LoVo (cell line): ENCODE measurements at places on chromosomes 5 and 9.
A peak's percentile ranks its signal among the peaks of the same experiment; 100 is the strongest.

DNA sequence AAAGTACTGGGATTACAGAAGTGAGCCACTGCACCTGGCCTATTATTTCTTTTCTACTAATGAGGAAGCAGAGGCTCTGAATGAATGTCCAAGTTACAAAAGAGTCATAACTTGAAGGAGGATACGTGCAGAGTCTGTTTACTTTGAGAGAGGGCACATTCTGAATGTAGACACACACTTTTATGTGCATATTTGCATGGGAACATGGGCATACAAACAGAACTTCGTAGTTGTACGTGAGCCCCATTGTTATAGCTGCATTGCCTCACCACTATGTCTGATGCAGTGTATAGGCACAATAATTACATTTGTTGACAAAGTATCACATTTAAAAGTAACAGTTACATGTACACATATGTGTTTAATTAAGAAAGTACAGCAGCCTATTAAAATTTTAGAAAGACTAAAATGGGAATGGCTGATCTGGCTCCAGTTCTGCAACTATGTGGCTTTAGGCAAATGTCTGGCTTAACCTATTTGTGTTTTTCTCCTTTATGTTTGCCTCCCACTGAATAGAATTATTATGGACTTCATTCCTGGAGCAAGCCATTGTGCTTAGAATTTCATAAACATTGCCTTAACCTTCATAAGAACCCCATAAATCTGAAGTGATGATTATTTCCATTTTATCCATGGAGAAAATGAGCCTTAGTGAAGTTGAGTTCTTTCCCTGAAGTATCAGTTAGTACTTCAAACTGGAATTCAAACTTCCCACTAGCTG is 3.0 kb upstream of the DPYSL3 start:
- DNase-seq = no peak

GRCh38 chr9:89940625-89941024 is 335.8 kb downstream of the GADD45G start:
- DNase-seq = no peak

DNA sequence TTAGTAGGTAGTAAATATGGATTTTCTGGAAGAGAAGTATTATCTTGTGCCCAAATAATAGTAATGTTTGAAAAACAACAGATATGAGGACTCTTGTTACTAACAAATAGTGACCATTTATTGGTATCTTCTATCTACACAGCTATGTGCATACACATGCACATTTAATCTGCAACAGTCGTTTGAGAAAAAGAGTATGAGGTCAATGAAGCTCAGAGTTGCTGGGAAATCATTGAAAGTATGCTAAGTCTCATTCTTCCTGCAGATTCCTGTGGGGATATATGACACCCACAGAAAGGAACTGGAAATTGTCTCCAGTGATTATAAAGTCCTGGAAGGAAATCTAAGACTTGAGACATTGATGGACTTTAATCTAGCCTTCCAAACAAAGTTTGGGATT is 40.1 kb upstream of the RNF180 start:
- no peak for DNase-seq

GRCh38 chr5:110346893-110347358 is 379.5 kb downstream of the TMEM232 start:
- no peak for DNase-seq

- DNase-seq = peak; percentile 59
Measured at GRCh38 chr5:154466147-154466546, 11.9 kb downstream of the HAND1 start.

DNA sequence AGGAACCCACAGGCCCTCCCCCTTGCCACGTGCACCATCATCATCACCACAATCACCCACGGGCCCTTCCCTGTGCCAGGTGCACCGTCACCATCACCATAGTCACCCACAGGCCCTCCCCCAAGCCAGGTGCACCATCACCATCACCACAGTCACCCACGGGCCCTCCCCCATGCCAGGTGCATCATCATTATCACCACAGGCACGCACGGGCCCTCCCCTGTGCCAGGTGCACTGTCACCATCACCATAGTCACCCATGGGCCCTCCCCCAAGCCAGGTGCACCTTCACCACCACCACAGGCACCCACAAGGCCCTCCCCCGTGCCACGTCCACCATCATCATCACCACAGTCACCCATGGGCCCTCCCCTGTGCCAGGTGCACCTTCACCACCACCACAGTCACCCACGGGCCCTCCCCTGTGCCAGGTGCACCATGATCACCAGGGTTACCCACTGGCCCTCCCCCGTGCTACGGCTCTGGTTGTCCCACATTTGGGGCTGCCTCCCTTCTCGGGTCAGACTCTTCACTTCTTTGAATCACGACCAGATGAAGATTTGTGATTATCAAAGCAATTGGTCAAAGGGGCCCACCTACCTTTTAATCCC is 69.1 kb upstream of the OLFM1 start:
- no peak for DNase-seq

GRCh38 chr9:68883224-68883623 is 130.7 kb downstream of the PRKACG start:
- no peak for DNase-seq

- no peak for DNase-seq
Measured at GRCh38 chr5:82396396-82396795, 118.2 kb upstream of the RPS23 start.

DNA sequence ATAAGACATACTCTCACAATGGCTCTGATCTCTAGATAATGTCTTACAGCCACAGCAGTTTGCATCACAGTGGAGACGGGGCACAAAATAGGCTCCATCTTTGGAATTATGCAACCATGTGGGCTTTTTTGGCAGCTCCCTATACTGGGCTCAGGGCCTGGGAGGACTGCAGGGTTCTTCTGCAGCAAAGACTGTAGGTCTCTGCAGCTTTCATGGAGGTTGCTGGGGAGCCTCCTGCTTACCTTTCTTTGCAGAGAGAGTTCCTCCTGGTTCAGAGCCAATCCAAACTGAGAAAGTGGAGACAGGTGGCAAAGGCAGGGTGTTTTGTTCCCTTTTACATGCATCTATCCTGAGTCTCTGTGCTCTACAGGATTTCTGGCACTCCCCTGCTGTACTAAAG is 558.0 kb downstream of the TLR4 start:
- DNase-seq = no peak

DNA sequence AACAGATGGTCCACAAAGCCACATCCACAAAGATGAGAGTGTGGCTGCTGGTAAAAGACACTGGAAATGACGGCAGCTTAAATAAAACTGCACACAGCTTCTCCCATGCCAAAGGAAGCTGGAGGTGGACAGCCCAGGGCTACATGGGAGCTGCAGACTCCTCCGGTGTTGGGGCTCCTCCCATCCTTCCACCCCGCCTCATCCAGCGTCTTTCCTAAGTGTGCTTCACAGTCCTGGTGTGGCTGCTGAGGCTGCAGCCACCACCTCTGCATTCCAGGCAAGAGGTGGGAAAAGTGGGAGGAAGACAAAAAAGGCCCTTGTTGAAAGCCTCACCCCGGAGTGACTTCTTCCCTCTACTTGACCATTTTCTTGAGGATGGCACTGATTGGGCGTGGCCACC is 37.0 kb upstream of the IRX4 start:
- DNase-seq = no peak

DNA sequence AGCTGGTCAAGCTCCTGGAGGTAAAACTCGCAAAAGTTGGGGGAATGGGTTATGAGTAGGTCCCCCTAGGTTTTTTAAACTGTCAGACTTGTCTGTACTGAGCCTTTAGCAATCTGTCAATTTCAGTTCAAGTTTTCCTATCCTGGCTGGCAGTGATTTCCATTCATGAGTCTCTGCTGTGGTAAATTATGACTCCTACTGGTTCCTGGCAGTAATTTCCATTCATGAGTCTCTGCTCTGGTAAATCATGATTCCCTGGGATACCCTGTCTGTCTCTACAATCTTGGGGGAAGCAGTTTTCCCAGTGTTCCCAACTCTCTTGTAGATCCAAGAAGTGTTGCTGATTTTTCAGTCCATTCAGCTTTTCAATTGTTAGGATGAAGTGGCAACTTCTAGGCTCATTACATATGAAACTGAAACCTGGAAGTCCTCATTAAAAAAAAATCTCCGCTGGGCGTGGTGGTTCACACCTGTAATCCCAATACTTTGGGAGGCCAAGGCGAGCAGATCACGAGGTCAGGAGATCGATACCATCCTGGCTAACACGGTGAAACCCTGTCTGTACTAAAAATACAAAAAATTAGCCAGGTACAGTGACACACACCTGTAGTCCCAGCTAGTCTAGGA is 91.3 kb upstream of the GPBP1 start:
- DNase-seq = peak; percentile 65

- no peak for DNase-seq
Measured at GRCh38 chr5:111453747-111454146, 58.6 kb downstream of the STARD4 start.

- no peak for DNase-seq
Measured at GRCh38 chr5:68529581-68529980, 314.0 kb downstream of the PIK3R1 start.

DNA sequence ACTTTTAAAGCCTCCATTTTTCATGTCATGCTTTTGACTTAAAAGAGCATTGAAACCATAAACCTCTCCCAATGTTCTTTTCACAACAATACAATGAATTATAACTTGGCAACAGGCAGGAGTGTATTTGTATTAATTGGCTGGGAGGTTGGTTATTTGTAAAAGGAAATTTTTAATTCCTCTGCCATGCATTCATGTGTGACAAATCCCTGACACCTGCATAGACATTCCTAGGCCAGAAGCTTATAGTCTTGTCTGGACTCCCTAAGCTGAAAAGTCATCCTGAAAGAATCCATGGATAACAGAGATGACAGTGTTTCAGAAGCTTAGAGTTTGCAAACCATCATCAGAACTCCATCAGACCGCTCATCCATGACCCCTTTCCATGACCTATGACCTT is 76.3 kb upstream of the PTGER4 start:
- no peak for DNase-seq

DNA sequence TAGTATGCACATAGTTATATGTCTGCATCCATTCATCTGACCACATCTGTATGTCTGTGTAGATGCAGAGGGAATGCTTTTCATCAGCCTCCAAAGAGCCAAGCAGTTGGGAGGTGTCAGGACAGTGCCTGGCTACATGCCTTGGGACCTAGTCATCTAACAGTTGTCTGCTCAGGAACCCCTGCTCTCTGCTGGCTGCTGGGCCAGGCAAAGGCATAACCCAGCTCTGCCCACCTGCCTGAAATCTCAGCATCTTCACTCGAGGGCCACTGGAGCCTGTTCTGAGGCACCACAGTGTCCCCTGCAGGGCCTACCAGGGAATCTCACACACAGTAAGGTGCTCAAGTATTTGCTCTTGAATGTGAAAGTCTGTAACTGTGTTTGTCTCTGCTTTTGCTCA is 3.7 kb downstream of the C9orf50 start:
- no peak for DNase-seq

- no peak for DNase-seq
Measured at GRCh38 chr5:2569176-2569575, 182.3 kb downstream of the IRX2 start.

GRCh38 chr5:42950456-42951292 is 89.4 kb downstream of the ANXA2R start:
- peak; percentile 97 for DNase-seq

DNA sequence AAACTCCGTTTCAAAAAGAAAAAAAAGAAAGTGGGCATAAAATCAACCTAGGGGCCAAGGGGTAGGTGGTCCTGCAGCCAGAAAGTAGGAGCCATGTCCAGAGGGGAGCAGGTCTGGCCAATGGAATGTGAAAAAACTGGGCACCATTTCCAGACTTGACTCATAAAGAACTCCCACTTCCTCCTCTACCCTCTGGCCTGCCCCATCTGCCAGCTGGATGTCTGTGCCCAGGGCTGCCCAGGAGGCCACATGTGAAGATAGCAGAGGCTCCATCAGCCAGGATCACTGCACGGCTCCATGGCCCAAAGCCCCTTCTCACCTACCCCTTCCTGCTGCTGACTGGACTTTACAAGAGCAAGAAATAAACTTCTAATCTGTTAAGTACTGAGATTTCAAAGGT is 42.1 kb upstream of the EEIG1 start:
- DNase-seq = no peak

- no peak for DNase-seq
Measured at GRCh38 chr5:95332158-95332557, 47.3 kb upstream of the MCTP1 start.

DNA sequence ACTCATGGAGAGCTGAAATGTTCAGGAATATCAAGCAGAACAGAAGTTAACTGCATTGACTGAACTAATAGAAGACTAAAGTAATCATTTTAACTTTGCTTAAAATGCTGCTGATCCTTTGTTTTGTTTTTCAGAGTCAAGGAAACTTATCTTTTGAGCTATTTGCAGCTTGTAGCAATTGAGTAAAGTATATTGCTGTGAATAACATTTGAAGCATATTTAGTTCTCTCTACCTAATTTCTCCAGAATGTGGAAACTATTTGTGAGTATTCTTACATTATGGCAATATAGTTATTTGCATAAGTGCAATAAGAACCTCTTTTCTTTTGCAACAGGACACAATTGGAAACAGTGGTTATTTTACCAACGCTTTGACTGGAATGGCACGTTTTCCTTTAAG is 5.3 kb upstream of the SOX30 start:
- no peak for DNase-seq

- no peak for DNase-seq
Measured at GRCh38 chr5:142404046-142404477, 79.2 kb upstream of the SPRY4 start.

GRCh38 chr9:130837643-130838042 is 2.6 kb downstream of the ABL1 start:
- no peak for DNase-seq

DNA sequence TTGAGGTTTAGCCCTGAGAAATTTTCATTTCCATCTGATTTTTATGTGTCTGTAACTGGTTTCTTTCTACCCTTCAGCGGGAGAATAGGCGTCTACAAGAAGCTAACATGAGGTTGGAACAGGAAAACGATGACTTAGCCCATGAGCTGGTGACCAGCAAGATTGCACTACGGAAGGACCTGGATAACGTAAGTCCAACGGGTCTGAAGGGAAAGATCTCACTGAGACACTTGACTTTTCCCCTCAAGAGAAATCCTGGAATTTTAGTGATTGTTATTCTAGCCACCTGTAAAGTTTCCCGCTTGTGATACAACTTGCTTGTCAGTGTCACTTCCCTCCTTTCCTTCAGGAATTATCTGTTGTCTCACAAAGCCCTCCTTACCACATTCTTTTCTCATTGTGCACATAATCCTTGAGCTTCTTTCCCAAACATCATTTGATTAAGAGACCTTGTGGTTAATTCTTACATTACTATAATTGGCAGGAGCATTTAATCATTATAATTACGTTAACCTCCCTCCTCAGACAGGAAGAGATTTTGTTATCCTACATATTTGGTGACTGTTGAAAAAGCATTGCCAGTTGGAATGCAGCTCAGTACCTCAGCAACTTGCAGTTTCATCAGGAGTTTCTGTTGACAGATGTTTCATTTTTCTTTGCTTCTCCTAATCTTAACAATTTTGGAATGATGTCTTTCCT is 56.9 kb downstream of the GPR21 start:
- no peak for DNase-seq

- DNase-seq = no peak
Measured at GRCh38 chr5:178404987-178405386, 172.4 kb upstream of the PHYKPL start.

DNA sequence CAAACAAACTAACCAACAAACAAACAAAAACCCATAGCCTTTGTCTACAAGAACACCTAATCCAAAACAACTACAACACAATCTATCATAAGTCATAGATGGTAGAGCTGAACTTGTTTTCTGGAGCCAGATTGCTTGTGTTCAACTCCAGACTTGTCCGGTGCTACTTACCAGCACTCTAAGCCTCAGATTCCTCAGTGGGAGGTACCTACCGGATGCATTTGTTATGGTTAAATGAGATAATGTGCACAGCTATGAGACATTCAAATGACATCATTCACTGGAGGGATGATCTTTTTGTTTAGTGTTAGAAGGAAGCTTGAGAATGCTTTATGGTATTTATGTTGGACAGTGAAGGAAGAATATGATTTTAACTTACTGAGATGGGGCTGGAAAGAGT is 592.9 kb upstream of the C9orf72 start:
- DNase-seq = no peak
